ENCODE measurements at places on chromosomes 7 and 10.

DNA sequence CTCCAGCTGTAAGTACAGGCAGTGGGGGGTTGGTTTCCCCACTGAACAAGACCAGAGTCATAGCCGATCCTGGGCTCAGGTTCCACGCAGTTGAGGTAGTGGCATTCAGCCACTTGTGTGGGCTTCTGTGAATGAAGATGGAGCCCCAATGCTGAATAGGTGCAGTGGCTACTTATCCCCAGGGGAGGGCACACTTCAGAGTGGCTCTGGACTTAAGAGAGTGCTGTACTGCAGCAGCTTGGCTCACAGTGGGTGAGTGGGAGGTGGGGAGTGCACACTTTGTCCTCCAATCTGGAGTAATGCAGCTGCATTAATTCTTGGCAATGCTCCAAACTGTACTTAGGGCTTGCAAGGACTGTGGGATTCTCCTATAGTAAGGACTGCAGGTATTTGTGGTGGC lies 81.9 kb downstream of the BUB3 start:
- no peak for DNase-seq

DNA sequence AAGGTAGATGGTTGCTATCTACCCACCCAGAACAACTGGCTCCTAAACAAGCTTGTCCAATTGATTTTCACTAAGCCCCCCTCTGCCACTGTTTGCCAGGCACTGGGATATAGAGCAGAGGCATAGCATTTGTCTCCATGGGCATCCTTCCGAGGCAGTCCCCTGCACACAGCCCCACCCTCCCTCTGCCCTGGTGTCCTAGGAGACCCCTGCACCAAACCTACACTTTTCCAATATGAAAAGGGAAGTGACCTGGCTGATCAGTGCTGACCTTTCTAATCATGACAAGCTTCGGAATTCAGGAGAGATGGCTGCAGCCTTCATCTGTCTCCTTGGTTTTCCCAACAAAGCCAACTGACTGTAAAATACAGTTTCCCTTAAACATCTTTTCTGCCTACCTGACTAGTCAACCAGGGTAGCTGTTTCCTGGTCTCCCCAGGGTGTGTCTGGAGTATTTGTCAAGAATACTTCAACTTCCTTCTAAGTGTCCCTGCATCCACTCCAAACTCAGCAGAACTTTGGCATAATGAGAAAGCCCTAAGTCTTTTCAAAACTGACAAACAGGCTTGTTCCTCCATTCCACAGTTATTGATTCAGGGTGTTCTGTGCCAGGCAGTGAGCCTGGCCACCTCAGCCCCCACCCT lies 7.6 kb upstream of the SLC18A3 start:
- no peak for DNase-seq

DNA sequence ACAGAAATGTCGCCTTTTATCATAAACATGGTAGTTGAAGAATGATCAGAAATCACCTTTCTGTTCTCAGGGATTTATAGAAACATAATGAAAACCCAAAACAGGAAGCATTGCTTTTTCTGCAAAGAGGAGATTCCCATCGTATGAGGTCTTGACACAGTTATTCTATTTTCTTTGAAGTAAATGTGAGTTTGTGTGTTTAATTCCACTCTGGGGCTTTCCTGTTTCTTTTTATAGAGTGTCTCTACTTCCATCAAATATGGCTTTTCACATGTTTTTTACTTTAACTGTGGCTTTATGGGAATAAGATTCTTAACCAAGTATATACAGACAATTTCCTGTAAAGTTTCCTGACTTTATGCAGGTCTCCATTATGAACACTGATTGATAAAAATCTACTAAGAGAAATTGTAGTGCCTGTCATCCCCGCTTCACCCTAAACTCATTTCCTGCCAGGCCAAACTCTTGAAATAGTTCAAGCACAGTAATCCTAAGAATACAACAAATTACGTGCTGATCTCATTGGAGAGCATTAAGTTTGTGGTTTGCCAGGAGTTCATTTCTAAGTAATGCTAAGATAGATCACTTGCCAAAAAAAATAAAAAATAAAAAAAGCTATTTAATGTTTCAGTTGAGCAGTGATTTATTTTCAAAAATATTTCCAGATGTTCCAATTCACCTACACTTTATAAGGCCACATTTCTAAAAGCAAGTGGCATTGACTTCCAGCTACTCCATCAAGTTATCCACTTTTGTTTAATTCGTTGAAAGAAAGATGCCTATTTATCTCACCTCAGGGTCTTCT lies 52.2 kb upstream of the SEC61G start:
- no peak for DNase-seq

GRCh38 chr10:76649723-76650127 lies 987.9 kb downstream of the KCNMA1 start:
- DNase-seq, result no peak

GRCh38 chr7:20784388-20785156 lies 2.1 kb downstream of the SP8 start:
- DNase-seq, result peak; percentile 10

DNA sequence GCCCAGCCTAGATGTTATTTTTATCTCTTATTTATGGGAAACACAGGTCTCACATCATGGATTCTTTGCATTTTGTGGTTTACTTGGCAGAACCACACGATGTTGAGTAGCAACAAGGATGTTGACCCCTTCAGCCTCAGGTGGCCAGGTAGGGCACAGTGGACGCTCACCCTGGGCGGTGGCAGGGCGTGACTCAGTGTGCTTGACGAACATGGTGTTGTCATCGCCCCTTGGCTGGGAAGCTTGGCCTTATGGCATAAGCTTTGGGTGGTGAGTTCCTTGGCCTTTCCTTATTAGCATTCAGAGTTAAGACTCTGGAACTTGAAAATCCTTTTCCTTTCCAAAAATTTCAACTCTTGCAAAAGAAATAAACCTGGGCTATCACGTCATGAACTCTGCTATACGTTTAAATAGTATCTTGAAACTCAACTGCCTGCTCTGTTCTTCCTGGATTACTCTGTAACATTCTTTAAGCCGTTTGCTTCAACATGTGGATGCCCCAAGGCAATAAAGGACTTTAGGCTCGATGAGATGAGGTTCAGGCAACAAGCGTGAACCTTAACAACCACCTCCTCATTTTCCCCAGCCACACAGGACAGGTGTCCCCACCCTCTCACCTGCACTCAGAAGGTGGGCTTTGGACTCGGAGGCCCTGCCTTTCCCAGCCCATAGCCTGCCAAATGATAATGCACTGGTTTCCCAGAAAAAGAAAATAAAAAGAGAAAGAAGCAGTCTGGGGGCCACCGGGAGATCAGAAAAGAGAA lies 22.5 kb upstream of the ECHDC3 start:
- no peak for DNase-seq

DNA sequence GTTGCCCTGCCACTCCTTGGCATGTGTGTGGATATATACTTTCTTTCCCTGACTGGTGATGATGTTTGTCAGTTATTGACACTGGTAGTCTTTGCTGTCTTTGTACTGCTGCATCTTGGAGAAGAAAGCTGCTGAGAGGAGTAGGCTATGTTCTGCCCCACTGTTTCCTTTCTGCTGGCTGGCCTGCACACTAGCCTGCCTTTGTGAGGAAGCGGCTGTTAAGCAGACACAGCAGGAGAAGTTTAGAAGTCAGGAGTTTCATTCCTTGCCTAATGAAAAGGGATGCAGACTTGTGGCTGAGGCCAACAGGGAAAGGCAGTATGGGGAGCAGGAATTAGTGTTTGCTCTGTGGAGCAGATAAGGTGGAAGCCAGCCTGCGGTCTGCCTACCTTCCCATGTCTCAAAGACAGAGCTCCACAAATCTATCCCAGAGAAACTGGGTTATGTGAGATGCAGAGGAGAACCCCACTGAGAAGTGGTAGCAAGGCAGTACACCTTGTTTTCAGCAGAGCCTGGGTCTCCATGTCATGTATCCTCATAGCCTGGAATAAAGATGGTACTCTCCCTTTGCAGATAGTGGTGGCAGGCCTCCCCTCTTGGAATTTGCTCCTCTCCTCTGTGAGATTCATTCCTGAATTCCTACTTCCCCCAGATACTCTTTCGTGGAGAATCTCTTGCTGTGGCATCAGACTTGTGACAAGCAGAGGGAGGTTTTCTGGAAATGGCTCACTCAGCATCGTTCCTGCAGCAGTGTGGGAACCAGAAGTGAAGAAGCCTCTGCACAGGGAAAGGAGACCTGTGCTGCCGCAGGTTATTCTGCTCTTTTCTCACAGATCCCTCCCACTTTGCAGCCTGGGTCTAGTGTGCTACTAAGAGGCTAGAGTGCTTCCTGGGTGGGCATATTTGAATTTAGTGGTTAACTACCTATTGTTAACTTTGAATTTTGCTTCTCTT lies 130.2 kb downstream of the LRRC4 start:
- DNase-seq, result no peak

GRCh38 chr10:120105001-120105400 lies 212.5 kb downstream of the SEC23IP start:
- DNase-seq, result no peak

GRCh38 chr7:23298885-23299769 lies at the start of gene MALSU1:
MALSU1 (plus strand) TSS chr7:23299339; CDS start chr7:23299353, 14 bp downstream.
- peak; percentile 87 for DNase-seq

DNA sequence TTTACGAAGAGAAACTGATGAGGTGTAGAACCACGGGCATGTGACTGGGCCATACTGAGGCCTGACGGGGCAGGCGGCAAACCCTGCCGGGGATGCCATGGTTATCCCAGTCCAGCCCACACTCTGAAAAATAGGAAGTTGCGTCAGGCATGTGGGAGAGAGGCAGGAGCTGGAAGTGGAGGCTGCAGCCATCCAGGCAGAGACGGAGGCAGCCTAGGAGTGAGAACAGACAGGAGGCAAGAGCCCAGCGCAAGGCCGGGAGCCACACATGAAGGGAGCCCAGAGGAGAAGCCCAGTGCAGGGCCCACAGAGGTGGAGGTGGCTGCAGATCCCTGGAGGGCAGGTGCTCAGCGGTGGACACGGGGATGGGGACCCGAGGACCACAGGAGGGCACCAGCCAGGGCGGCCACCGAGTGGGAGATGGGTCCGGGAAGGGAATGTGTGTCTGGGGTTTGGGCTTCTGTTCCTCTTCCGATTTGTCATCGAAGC lies 175.2 kb upstream of the PPP2R2D start:
- no peak for DNase-seq

DNA sequence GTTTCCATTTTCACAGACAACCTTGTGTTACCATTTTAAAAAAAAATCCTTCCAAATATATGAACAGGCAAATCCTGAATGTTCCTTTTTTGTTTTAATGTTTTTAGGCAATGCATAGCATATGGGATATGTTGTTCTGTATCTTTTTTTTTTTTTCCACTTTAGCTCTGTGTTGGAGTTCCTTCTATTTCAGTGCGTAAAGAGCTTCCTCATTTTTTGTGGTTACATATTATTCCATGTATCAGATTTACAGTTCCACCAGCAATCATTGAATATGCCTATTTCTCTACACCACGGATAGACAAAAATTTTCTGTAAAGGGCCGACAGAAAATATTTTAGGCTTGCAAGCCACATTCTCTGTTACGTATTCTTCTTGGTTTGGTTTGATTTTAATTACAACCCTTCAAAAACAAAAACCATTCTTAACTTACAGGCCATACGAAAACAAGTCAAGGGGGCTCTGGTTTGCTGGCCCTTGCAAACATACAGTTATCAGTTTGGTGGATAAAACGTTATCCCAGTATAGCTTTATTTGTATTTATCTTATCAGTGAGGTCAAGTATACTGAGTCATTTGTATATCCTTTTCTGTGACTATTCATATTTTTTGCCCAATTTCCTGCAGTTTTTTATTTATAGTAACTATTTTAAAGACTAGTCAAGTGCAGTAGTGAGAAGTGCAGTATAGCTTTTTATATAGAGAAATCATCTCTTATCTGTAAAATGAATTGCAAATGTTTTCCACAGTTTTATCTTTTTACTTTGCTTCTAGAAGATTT lies 55.7 kb downstream of the RALA start:
- DNase-seq, result no peak

DNA sequence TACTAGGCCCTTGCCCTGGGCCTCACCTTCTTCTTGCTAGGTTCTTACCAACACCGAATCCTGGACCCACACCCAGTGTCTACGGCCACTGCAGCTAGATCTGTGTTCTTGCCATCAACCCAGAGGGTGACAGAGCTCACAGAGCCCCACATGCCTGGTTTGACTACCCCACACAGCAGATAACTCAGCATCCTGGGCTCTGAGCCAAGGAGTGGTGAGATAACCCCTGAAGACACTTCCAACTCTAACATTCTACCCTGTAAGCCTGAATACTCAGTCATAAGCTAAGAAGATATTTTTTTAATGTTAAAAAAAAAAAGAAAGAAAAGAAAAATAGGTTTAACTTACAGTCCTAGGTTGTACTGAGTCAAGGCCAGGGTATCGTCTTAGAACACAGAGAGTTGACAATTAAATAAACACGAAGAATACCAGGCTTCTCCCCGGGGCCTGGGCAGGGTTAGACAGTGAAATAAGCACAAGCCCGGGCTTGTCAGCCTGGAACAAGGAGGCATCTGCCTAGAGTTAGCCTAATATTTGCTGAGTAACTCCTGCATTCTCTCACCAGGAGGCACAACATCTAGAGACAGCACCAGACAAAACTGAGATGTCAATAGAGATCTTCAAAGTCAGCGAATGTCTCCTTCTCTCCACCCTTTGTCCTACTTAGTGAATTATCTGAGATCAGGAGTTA lies 556.5 kb upstream of the LRRN3 start:
- no peak for DNase-seq

- no peak for DNase-seq
Measured at GRCh38 chr10:78808736-78809367, 259.9 kb upstream of the ZMIZ1 start.

Data from GM12892 (cell line).